ENCODE measurements at places on chromosomes 16 and 17.

DNA sequence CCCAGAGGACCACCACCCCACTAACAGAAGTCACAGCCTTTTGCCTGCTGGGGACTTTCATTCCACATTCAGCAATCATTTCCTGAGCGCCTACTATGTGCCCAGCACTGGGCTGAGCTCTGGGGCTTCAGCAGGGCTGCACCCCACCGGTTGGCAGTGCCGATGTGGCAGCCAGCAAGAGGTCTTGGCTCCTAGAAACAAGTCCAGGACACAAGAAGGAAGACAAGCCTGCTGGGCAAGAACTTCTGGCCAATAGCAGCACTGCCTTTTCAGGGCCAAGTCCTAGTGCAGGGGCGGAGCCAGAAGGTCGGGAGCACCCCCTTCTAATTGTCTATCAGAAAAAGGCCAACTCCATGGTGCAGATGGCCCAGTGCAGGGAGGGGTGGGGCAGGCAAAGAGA, 13.0 kb upstream of the HOXB9 start:
- no peak for DNase-seq

DNA sequence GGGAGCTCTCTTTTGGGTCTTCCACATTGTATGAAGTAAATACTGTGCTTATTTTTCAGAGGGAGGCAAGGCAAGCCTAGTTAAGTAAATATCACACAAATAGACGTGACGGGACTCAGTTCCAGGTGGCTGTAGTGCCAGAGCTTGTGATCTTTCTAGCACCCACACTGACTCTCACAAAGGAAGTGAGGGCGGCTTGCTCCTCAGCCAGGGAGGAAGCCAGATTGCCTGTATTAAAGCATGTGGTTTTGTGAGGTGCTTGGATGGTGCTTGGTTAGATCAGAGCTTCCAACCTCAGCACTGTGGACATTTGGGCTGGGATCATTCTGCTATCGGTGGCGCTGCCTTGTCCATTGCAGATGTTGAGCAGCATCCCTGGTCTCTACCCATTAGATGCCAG, 80.1 kb downstream of the VAT1L start:
- DNase-seq, result no peak

DNA sequence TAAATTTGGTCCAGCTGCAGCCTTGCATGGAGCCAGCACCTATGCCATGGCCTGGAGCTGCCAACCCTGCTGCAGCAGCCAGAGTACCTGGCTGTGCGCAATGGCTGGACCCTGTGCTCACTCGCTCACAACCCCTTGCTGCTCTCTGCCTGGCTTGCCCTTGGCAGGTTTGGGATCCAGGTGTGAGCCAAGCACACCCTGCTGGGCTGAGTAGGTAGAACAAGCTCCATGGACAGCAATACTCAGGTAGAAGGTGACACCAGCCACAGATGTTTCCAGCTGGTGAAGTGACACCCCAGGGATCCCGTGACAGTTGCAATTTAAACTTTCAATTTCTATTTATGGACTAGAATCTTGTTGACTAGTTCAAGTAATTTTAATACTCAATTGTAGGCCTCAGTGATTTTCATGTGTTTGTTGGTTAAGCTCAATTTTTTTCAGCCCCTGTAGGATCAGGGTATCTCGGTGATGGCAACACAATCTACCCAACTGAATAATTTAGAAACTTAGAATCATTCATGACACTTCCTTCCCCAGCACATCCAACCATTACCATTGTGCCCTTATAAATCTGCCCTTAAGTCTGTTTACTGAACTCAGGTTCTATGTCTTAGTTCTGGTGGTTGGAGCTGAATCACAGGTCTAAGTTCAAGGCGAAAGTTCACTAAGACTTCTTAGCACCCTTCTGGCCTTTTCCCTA, 480.0 kb downstream of the PMP22 start:
- DNase-seq, result no peak

GRCh38 chr17:57404073-57404472, 147.8 kb downstream of the MSI2 start:
- DNase-seq, result no peak

- DNase-seq, result no peak
These were observed 12.6 kb upstream of the CA10 start for GRCh38 chr17:52170963-52171572.

- DNase-seq, result no peak
These were observed 32.2 kb downstream of the RNF157 start for GRCh38 chr17:76208120-76208519.
